ENCODE measurements at places on chromosomes 12 and 14.

GRCh38 chr14:31961896-31962295 is 115.2 kb upstream of the ARHGAP5 start:
- DNase-seq: no peak

GRCh38 chr12:20507056-20507455 is 138.7 kb downstream of the PDE3A start:
- no peak for DNase-seq

- no peak for DNase-seq
Measured at GRCh38 chr12:127620735-127621355, 646.1 kb upstream of the TMEM132C start.

DNA sequence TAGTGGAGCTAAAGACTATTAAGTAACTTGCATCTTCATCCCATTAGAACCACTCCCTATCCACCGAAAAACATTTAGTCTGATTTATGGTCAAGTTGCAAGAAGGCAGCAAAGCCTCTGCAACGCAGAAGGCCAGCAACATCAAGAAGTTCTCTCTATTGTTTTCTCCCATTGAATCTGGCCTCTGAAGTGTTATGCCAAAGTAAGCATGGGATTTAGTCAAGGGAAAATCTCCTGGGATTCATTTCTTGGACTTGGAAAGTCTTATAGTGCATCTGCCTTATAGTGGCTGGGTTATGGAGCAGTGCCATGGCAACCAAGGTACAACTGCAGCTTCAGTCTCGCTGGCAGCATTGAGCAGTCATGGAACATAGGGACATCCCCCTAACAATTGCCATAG is 87.7 kb upstream of the KRR1 start:
- no peak for DNase-seq

DNA sequence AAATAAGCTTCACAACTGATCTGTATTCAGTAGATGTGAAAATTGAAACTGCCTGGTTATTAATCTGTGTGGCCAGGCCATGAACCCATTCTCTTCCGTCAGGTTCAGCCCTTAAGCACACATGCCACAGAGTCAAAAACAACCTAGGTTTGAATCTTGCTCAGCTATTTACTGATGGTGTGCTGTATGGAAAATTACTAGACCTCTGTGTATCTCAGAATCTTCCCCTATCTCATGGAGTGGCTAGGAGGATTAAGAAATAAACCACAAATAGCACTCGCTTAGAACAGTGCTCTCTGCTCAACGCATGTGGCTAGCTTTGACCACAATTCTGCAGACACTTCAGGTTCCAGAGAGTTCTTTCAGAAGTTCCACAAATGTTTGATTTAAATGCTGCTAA is 240.7 kb upstream of the PLEKHG7 start:
- DNase-seq: no peak

DNA sequence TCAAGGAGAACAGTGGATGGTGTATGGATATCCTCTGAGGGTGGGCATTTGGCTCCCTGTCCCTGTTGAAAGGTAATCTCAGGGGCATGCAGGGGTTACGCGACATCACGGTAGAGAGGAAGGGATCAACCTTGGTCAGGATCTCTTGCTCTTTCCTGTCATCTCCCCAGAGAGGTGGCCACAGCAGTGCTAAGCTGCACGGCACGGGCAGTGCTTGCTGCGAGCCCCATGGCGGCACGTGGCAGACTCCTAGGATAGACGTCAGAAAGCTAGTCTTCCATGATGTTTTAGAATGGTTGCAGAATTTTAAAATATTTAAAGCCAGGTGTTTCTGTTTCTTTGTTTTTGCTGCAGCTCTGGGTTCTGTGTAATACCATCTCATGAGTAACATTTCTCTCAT is 41.0 kb downstream of the DYNC1H1 start:
- DNase-seq: no peak

DNA sequence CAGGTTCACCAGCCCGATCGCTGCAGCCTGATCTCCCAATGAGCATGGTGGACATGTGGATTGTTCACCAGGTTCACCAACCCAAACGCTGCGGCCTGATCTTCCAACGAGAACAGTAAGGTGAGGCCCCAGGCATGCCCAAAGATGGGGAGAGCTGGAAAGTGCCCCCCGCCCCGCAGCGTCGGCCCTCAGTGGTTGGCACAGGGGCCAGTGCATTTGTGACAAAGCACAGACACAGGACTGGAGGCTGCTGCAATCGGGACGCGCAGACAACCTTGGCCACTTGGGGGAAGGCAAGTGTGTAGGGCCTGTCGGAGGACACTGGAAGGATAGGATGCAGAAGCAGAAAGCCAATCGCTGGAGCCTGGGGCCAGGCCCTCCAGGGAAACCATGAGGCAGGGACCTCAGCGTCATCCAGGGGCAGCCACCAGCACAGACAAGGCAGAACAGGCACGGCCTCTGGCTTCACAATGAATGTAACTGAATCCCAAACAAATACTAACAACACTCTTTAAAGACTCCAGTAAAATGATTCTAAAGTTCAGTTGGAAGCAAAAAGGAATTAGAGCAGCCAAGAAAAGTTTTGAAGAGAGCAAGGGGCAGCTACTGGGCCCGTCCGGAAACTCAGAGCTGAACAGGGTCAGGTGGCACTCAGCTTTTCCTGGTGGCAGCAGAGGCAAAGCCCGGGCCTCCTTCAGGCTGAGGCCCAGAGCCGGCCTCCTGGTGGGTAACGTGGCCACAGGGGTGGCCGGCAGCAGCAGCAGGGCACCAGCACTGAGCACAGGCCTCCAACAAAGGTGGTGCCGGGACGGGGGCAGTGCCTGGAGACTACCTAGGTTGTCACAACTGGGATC is 13.3 kb downstream of the BRF1 start:
- no peak for DNase-seq

DNA sequence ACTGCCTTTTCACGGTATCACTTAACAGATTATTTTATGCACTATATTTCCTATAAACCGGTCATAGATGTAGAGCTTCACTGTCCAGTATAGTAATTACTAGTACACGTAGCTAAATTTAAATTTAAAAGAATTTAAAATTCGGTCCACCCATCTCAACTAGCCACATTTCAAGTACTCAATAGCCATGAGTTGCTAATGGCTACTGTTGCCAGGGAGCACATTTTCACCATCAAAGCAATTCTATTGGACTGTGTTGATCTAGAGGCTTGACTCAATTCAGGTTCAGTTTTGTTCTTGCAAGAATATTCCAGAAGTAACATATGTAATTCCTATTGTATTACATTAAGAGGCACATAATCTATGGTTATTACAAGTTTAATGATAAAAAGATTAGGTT is 20.0 kb downstream of the TMED8 start:
- DNase-seq: no peak

- no peak for DNase-seq
Measured at GRCh38 chr14:90894241-90894640, 78.0 kb upstream of the TTC7B start.

- DNase-seq: no peak
Measured at GRCh38 chr12:56808954-56809353, 45.8 kb downstream of the HSD17B6 start.

DNA sequence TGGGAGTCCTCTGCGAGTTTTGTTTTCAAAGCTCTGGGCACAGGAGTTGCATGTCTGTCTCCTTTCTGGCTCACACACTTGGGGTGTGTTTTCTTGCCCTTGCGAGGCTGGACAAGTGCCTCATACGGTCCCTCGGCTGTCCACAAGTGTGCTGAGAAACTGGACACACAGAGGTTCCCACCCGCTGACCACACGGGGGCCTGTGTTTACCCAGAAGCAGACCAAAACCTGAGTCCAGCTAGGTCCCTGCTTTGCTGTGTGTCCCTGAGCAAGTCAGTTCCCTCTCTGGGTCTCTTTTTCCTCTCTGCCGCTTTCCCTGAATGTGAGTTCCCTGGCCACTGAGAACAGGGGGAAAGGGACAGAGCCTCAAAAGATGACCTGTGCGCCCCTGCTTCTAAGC is 678 bp upstream of the OAS2 start:
- DNase-seq: no peak

- DNase-seq: no peak
Measured at GRCh38 chr12:86600664-86601231, 344.6 kb upstream of the MGAT4C start.

DNA sequence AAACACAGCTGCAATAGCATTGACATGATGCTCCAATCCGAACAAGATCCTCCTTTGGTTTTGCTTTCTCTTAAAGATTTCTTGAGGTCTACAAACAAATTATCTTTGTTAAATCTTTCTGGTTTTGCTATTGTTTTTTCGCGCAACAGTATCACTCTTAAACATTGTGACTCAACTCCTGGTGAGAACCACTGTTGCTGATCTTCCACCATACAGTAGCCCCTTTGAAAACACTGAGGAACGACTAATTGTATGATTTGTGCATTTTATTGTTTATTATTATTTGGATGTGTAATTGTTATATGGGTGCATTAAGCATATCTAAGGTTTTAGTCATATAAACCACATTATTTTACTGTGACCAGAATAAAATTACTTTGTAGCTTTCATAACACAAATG is 282.8 kb downstream of the EGLN3 start:
- no peak for DNase-seq

DNA sequence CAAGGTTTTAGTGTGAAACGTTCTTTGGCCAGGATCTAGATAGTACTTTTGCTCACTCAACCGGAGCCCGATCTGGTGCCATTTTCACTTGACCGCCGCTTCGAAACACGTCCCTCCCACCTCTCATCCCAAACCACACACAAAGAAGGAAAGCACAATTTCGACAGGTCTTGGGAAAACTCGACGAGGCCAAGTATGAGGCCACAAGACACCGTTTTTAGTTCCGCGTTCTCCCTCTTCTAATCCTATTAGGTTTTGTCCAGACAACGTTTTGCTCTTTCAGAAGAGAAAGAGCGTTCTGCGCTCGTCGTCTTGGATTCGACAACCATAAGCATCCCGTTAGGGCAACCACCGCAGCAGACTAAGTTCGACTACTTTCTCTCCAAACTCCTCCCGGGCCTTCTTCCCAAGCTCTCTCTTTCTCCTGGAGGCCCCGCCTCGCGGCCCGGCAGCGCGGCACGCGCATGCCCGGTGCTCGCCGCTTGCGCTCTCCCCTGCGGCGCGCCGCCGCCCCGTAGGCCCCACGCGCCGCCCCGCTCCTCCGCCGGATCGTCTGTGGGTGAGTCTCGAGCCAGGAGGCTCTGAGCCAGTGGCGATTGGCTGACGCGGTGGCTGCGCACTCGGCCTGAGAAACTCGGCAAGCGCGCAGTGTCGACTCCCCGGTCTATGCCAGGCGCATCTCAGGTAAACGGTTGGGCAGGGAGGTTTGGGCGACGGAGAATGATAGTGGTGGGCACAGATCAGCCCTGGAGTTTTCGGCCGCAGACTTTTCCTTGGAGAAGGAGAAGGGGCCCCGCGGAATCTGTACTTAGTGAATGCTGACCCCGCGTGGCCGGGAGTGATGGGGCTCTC is at the start of gene MIPOL1:
Gene MIPOL1 (plus strand): TSS at position 517 of the 852 bp plus-strand sequence. CDS start 49,952 bp downstream, outside the sequence.
- DNase-seq: peak; percentile 50

DNA sequence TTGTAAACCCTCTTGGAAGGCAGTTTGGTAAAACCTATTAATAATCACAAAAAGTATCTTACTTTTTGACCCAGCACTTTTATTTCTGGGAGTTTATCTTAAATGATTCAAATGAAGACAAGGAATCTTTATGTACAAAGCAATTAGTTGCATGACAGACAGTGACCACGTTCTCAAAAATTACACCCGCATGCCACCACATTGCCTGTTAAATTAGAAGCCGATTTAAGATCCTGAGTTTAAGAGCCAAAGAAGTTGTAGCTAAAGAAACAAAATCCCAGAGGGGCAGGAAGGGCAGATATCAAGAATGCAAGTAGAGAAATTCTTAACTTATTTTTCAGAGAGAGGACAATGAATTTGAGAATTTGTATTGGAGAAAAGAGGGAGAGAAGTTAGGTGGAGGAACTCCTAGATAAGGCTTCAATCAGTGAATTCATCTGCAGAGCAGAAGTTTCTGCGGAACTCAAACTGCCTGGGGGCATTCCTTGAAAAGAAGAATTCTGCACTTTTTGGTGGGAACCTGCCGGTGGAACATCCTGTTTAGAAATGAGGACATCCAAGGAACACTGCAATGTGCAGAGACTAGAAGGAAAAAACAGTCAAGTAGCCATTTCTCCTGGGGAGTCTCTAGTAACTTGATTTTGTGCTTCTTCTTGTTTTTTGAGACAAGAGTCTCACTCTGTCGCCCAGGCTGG is 1.1 kb upstream of the RIOX1 start:
- no peak for DNase-seq

DNA sequence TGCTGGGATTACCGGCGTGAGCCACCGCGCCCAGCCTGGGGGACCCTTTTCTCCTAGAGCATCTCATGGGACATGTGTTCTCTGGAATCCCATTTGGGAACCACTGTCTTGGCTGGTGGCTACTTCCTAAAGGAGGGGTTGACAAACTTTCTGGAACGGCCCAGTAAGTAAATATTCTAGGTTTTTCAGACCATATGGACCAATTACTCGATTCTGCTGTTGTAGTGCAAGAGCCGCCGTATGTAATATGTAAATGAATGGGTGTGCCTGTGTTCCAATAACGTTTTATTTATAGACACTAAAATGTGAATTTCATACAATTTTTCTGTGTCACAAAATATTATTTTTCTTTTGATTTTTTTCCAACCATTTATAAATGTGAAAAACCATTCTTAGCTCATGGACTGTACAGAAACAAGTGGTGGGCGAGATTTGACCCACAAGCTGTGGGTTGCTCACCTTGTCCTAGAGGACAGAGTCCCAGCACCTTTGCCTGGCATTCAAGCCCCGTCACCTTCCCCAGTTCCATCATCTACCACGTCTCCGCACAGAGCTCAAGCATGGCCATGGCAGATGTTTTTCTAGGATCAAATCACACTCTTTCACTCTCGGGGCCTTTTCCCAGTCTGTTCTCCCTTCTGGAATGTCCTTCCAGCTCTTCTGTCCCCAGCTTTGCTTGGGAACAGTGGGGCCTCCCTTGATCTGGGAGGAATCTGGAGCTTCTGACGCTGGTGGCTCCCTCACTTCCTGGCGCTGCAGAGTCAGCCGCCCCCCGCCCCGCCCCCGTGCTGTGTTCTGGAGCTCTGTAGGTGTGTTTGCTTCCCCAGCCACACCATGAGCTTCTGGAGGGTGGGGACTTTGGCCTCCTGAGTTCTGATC is 17.9 kb upstream of the RCOR1 start:
- no peak for DNase-seq

GRCh38 chr12:13091832-13092231 is 11.6 kb downstream of the GSG1 start:
- DNase-seq: no peak

DNA sequence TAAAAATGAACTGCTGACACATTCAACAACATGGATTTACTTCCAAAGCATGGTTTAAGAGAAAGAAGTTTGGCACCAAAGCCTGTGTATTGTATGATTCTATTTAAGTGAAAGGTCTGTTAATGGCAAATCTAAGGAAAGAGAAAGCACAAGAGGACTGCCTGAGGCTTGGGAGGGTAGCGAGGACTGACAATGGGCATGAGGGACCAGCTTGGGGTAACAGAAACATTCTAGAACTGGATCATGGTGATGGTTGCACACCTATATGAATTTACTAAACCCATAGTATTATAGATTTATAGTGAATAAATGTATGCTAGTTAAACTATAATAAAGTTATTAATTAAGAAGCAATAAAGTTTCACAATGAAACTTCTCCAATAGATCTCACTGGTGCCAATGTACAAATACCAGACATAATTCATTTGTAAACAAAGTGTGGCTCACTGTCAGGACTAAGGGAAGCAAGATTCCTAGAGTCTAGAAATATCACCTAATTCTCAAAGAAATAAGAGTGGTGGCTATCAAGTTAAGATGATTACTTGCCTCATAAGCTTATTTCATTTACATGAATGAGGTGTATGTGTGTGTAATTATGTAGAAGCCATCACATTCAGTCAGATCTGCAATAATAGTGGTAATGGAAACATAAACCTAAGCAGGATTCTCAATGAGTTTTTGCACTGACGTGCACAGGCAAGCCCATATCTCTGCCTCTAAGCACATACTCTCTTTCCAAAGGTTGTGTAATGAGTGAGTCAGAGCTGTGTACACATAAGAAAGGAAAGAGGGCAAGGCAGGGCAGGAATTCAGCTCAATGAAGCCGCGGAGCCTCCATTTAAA is 353.4 kb downstream of the KCNH5 start:
- peak; percentile 96 for DNase-seq

Data from epithelial cell of prostate (primary cell).